ENCODE measurements at places on chromosomes 5 and 9. TPM values are rescaled to one million over a fixed set of nuclear protein-coding genes. Genes with fewer than 3 reads are reported as not detected.

Gene UGCG
- total RNA-seq = 10.5 TPM

- no peak for DNase-seq
These were observed 278.6 kb downstream of the SPOCK1 start for GRCh38 chr5:137220523-137220927.

GRCh38 chr9:4680750-4681149 is 1.4 kb downstream of the CDC37L1 start:
- DNase-seq = no peak

DNA sequence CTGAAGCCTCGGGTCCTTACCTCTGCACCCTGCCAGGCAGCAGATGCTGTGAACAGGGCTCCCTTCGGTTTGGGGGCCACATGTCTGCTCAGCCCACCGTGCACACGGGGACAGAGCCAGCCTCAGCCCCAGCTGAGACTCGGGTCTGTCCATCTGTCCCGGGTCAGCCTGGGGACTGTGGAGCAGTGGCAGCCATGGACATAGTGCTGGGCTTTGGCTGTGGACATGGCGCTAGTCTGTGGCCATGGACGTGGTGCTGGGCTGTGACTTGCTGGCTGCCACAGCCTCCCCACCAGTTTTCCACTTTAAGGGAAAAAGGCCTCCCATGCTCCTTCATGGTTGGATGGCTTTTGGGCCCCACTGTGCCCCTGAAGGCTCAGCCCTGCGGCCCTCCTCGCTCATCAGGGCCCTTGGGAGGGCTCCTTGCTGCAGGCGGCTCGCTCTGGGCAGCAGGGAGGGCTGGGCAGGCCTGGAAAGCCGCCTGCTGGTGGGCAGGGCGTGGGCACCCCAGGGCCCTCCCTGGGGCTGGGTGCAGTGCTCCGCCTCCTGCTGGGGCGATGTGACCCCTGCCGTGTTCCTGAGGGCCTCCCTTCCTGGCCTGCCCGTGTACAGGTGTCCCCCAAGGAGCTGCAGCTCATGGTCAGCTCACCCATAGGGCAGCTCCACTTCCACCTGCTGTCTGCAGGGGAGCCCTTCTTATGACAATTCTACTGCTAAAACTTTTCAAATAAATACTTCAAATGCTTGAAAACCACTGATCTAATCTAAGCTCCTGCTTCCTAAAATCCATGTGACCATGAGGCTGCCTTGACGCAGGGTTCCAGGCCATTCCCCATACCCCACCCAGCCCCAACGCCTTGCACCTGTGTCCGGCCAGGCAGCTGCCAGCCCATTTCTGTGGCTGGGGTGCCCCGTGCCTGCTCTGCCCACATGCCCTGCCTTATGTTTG is 112.1 kb upstream of the LMX1B start:
- no peak for DNase-seq

DNA sequence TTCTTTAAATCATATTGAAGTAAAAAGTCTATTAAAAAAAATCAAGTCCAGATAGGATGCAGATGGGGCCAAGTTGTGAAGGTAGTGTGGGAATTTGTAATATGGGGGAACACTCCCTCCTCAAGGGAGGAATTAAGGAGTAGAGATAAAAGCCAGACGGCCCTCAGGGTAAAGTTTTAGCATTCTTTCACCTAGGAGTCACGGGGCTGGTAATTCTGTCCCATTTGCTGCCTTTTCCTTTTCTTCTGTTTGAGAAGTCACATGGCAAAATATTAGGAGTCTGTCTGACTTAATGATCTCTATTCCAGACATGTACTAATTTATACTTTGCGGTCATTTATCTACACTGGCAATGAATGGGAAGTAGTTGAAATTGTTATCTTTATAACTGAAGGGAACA is 61.9 kb downstream of the SNX24 start:
- DNase-seq = no peak

DNA sequence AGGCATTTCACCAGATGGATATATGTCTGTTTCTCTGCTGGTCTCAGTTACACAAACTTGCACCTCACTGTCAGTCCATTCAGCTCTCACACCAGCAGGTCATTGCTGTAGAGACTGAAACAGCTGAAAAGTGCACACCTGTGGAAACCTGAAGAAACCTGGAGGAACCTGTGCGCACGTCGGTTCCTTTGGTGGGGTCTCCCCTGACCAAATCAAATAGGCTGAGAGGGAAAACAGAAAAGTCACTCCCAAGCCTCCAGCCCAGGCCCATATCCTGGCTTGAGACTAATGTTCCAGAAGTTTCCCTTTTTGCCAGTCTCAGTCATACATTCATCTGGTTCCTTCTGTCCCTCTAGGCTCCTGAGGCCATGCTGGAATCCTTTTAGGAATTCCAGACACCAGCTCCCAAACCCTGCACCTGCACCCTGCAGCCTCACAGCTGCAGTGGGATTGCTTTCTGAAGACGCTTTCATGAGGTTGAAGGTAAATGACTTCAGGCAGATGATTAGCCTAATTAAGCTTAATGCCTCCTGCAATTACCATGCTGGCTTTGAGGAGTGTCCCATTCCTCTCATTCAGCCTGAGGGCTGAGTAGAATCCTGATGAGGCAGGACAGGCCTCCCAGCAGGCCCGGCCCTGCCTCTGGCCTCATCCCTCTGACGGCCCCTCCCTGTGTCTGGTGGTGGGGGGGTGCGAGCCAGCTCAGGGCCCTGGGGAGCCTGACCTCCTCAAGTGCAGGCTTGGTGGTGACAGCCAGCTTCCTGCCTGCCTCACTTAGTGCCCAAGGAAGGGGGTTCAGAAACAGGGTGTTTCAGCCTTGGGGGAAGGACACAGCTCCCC is 24.3 kb upstream of the CXCL14 start:
- no peak for DNase-seq

Gene GRXCR2
- total RNA-seq = not detected

- DNase-seq = no peak
These were observed 106.7 kb downstream of the INSYN2B start for GRCh38 chr5:169873642-169874041.

GRCh38 chr9:131833083-131833482 is 93.2 kb upstream of the RAPGEF1 start:
- no peak for DNase-seq

DNA sequence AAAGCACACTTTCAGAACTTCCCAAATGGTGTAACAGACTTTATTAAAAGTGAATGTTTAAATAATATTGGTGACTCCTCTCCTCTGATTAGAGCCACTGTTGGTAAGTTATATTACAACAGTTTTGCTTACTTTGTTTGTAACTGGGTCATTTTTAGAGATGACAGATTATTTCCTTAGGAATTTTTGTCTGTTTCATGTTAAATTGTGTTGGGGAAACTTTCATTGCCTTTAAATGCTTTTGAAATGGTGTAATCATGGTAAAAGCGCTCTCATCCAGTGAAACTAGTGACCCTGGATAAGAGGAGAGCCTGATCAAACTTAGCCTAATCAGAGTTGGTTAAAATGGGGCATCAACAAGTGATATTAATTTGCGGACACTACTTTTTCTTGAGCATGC is 39.4 kb downstream of the TNPO1 start:
- no peak for DNase-seq

GRCh38 chr5:452978-453710 is 10.2 kb downstream of the EXOC3 start:
- DNase-seq = no peak
